Muscle of leg (tissue), 16 donors: ENCODE measurements at places on chromosomes 5 and 9.
A peak's percentile ranks its signal among the peaks of the same experiment; 100 is the strongest.

- DNase-seq: no peak
These were observed 1530.1 kb downstream of the MAT2B start for GRCh38 chr5:165035520-165035919.

DNA sequence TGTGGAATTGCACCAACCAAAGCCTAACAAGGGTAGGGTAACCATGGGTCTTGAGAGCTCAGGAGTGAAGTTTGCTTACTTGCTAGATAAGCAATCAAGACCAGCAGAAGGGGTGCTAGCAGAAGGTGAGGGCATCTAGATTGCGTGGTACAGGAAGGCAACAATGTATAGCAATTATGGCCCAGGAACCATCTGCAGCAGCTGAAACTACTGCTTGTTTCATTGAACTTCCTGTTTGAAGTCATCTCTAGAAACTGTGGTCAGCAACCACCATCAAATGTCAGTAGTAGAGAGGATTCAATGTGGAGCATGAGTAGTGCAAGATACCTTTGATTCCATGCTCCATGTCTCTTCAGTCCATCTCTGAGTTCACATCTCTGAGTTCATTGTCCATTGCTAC lies 462.1 kb upstream of the GRAMD2B start:
- DNase-seq: no peak

DNA sequence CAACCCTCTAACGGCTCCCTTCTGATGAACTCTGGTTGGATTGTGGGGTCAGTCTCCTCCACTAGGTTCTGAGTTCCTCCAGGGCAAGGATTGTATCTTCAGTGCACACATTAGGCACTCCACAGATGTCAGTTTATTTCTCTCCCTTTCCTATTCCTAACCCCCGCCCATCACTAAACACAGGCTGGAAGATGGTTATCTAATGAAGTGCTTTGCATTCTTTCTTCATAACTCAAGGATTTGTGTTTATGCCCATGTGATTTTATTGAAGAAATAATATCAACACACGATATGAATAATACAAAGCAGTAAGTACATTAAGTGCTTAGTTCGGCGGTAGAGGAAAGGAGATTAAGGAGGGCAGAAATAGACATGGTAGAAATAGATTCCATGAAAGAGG lies 4.4 kb upstream of the CREBRF start:
- no peak for DNase-seq

- DNase-seq: no peak
These were observed 214.1 kb downstream of the SMARCA2 start for GRCh38 chr9:2229109-2229721.

DNA sequence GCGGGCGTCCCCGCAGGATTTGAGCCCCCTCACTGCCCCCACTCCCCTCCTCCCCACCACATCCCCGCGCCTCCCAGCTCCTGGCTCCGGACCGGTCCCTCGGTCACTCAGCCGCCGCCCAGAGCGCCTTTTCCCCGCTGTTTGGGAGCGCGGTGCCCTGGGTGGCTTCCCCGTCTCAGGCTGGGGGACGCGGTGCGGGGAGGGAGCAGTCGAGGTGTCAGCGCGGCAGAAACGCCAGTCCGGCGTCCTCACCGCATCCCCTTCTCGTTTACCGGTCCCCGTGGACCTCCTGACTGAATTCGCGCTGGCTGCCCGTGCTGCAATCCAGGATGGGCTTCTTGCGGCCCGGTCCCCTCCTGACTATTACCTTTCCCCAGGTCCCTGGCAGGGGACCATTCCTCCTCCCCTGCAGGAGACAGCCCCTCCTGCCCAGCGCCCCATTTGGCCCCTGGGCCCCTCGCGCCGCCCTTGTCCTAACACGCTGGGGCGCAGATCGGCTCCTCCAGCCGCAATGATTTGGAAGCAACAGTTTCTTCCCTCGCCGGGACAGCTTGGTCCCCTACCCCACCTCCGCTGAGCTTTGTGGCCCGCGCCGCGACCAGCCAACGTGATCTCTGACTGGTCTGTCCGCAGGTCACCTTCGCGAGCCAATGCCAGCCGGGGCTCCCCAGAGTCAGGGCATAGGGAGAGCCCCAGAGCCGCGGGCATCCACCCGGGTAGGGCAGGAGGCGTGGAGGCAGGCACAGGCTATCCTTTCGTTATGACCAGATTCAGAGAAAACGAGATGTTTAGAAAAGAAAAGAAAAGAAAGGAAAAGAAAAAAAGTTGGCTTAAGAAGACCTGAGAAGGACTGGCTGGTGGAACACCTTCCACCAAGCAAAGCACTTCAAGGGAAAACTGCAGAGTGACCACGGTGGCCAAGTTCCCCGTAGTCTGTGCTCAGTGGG lies 1.2 kb downstream of the ANKRD33B start:
- no peak for DNase-seq

DNA sequence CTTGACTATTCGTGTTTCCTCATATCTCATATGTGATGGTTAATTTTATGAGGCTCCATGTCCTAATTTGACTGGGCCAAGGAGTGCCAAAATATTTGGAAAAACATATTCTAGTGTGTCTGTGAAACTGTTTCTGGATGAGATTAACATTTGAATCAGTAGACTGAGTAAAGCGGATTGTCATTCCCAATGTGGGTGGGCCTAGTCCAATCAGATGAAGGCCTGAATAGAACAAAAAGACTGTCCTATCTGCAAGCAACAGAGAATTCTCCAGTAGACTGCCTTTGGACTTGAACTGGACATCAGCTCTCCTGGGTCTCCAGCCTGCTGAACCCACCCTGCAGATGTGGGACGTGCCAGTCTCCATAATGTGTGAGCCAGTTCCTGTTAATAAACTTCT lies 13.5 kb upstream of the SLCO4C1 start:
- no peak for DNase-seq

- DNase-seq: peak; percentile 46
These were observed 516 bp upstream of the DMRT2 start for GRCh38 chr9:1049641-1050040.

DNA sequence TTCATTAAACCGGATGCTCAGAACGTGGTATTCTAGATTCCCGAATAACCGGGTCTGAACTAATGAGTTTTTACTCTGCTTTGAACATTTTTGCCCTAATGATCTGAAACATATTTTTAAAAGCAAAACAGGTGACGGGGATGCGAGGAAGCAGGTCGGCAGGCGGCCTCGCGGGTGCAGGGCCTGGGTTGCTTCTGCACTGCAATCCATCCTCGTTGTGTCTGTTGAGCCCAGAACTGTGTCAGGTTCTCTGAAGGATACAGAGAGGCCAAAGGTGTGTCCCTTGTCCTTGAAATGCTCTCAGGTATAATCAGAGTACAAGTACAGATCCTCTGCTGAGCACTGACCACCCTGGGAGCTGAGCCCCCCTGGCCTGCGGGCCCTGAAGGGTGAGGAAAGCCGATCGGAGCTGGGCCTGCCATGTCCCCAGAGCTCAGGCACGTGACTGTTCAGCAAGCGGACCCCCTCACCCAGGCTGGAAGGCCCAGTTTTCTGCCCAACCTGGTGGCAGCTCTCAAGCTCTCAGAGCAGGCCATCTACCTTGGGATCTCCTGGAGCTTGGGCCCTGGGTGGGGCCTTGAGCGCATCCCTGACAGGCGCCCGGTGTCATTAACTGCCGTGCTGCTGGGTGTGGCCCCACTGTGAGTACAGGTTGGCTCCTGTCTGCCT lies 151.8 kb downstream of the OLFM1 start:
- DNase-seq: no peak

DNA sequence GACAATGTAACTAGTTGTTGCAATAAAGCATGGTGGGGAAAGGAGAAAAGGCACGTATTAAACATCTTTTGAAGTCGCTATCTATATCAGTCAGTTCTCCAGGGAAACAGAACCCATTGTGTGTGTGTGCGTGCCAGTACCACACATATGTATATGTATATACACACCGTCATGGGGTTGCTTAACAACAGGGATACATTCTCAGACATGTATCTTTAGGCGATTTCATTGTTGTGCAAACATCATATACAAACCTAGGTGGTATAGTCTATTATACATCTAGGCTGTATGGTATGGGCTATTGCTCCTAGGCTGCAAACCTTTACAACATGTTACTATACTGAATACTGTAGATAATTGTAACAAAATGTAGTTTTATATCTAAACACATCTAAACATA lies 2.3 kb downstream of the CDKN2B-AS1 start:
- DNase-seq: no peak
